ENCODE measurements at places on chromosomes 2 and 18. TPM values are rescaled to one million over a fixed set of nuclear protein-coding genes. Genes with fewer than 3 reads are reported as not detected.

DNA sequence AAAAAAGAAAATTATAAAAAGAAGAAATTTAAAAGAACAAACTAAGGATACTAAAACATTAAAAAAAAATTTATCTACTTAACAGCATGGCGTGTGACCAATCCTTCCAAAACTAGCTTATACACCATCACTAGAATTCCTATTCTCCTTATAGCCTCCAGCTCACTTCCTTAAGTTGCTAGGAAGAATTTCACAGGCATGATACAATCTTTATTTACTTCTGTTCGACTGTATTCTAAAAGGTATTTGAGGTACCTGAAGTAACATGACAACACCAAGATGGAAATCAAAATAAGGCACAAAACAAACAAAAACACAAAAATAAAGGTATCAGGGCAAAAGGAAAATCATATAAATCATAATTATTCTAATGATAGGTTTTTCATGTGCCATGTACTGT, 360.7 kb downstream of the FIGN start:
- H3K27ac ChIP-seq, result no peak overlapping the region
- no peaks in the 10 kb centered on the region for H3K36me3 ChIP-seq
- no peaks in the 10 kb centered on the region for H3K4me1 ChIP-seq
- no peaks in the 10 kb centered on the region for H3K27me3 ChIP-seq
- H3K4me3 ChIP-seq, result no peak overlapping the region

DNA sequence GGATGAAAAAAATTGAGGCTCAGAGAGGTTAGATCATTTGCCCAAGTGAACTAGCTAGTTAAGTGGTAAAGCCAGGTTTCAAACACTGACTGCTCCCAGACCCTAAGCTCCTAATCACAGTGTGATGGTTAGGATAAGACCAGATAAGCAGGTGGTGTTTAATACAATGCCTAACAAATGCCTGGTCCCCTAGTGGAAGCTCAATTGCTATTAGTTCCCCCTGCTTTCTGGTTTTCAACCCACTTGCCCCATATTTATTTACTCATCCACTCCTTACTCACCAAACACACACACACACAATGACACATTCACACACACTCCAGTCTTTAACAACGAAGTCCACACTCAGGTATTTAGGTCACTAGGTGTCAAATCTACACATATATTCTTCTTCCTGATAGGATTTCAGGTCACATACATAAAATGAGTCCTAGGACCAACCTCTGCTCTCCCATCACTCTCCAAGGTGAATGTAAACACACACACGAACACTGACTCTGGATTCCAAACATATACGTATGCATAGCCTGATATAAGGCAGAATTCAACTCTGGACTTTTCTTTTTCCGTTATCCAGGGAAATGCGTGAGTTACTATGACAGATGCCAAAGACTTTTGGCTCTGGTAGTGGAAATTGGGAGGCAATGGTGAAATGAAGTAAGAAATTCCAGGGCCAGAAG, 73.6 kb upstream of the TSPYL6 start:
- no peaks in the 10 kb centered on the region for H3K27me3 ChIP-seq
- peak overlapping the region; percentile 50 for H3K4me3 ChIP-seq
- H3K27ac ChIP-seq, result peak overlapping the region; percentile 81
- H3K36me3 ChIP-seq, result no peaks in the 10 kb centered on the region
- peaks cover 7% of the 10 kb centered on the region for H3K4me1 ChIP-seq

DNA sequence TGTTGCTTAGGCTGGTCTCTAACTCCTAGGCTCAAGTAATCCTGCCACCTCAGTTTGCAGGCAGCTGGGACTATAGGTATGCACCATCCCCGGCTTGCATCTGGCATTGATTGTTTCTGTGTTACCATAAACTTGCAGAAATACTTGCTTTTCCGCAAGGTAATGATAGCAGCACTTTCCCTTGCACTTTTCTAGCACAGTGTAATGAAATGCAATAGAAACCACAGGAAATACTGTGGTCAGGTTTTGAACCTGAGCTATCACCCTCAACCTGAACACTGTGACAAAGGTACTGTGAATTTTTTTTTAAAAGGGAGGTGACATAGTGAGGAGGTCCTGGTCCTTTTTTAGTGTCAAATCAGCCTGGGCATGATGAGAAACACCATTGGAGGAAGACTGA, 38.3 kb downstream of the DHRS9 start:
- H3K27ac ChIP-seq, result no peak overlapping the region
- no peak overlapping the region for H3K4me3 ChIP-seq
- peaks cover 6% of the 10 kb centered on the region for H3K27me3 ChIP-seq
- DNase-seq, result no peak

GRCh38 chr2:184683911-184684310, 85.6 kb downstream of the ZNF804A start:
- no peak for DNase-seq
- H3K36me3 ChIP-seq, result no peaks in the 10 kb centered on the region
- H3K4me3 ChIP-seq, result no peak overlapping the region
- no peaks in the 10 kb centered on the region for H3K4me1 ChIP-seq

DNA sequence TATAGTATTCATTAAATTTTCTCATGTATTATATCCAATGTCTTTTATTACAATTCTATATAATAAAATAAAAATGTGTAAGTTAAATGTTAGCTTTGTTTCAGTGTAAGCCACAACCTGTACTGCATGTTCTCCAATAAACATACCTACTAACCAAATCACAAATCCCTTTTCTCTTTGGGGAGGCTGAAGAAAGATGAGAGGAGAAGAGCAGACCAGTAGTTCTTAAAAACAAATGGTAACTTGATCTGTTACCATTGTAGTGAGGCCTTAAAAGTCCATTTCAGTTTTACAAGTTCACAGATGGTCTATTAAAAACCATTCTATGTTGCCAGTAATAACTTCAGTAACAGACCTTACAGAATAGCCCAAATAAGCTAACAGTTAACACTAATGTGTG, 100.5 kb downstream of the SOS1 start:
- DNase-seq, result no peak
- no peaks in the 10 kb centered on the region for H3K4me1 ChIP-seq
- H3K27me3 ChIP-seq, result no peaks in the 10 kb centered on the region
- H3K4me3 ChIP-seq, result no peak overlapping the region
- H3K36me3 ChIP-seq, result peaks cover 6% of the 10 kb centered on the region
- H3K27ac ChIP-seq, result no peak overlapping the region

GRCh38 chr2:204072443-204073324, 136.1 kb downstream of the ICOS start:
- H3K36me3 ChIP-seq, result no peaks in the 10 kb centered on the region
- DNase-seq, result peak; percentile 62
- no peaks in the 10 kb centered on the region for H3K4me1 ChIP-seq
- H3K4me3 ChIP-seq, result no peak overlapping the region
- H3K27ac ChIP-seq, result no peak overlapping the region

DNA sequence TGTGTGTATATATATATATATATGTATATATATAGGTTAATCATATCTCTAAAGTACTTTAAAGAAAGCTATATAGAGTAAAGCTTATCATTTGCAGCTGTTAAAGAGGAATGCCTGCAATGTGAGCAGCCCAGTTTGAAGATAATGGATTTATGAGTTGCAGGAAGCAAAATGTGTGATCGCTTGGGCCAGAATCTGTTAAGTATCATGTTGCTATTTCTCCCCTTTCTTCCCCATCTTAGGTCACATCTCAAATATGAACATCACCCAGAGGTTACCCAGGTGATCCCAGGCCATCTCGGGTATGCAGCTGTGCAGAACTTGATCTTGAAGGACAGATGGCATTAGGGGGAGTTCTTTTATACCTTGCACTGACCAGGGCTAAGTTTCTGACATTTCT, 316.5 kb downstream of the MTX2 start:
- H3K36me3 ChIP-seq, result no peaks in the 10 kb centered on the region
- no peak for DNase-seq
- H3K4me1 ChIP-seq, result no peaks in the 10 kb centered on the region
- H3K27me3 ChIP-seq, result no peaks in the 10 kb centered on the region

The ACMSD gene
- total RNA-seq, result 1.9 TPM

The CIB4 gene
- 3.6 TPM for total RNA-seq

GRCh38 chr2:193895226-193895625, 1700.5 kb upstream of the TMEFF2 start:
- no peaks in the 10 kb centered on the region for H3K36me3 ChIP-seq
- no peak overlapping the region for H3K4me3 ChIP-seq
- H3K27me3 ChIP-seq, result no peaks in the 10 kb centered on the region
